ENCODE measurements at places on chromosomes 16 and 17.

- DNase-seq, result no peak
Measured at GRCh38 chr17:19654342-19654886, 5.9 kb downstream of the ALDH3A2 start.

GRCh38 chr17:58268774-58269556 is 11.8 kb downstream of the MPO start:
- no peak for DNase-seq

DNA sequence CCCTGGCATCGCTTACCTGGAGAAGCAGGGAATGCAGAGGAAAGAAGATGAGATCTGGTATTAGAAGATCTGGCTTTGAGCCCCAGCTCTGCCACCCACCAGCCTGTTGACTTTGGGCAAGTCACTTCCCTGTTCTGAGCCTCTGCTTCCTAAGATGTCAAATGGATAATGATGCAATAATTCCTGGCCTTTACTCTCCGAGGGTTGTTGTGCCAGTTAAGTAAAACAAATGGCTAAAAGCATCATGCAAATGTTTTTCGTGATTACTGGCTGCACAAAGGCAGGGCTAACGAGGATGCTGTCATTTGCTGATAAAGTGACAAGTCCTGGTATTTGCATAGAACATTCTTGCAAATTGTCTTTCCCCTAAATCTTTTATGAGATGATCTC is 1.3 kb upstream of the ZNF821 start:
- no peak for DNase-seq

DNA sequence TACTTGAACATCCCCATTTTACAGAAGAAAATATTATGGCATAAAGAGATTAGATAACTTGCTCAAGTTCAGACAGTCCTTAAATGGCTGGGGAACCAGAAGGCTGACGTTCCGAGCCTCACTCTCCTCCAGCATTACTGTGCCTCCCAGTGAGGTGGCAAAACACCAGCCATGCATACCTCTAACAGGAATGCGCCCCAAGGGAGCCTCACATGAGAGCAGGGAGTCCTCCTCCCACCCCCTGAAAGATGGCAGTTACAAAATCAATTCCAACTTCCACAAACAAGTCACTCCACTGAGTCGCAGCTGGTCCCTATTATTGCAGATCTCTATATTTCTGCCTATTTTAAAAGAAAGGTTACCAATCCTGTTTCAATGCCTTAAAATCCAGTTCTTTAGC is 55.5 kb downstream of the ANKFY1 start:
- no peak for DNase-seq

DNA sequence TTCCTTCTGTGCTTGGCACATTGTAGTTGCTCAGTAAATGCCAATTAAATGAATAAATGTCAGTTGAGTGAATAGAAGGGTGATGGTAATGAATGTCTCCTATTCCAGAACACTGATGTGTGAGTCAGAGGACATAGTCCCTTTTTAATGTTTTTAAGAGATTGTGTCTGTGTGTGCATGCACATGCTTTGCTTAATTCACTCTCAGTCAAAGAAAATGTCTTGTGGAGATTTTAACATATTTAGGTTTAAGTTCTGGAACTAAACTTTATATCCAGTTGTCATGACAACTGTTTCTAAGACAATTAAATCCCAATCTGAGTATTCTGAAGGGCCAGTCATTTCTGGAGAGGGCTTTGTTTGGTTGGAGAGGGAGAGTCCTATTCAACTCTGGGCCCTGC is 255.3 kb upstream of the CDH11 start:
- no peak for DNase-seq

GRCh38 chr16:25066747-25067631 is 44.6 kb upstream of the LCMT1 start:
- DNase-seq, result peak; percentile 73

GRCh38 chr16:2692948-2693651 is 10.8 kb downstream of the KCTD5 start:
- DNase-seq, result no peak

DNA sequence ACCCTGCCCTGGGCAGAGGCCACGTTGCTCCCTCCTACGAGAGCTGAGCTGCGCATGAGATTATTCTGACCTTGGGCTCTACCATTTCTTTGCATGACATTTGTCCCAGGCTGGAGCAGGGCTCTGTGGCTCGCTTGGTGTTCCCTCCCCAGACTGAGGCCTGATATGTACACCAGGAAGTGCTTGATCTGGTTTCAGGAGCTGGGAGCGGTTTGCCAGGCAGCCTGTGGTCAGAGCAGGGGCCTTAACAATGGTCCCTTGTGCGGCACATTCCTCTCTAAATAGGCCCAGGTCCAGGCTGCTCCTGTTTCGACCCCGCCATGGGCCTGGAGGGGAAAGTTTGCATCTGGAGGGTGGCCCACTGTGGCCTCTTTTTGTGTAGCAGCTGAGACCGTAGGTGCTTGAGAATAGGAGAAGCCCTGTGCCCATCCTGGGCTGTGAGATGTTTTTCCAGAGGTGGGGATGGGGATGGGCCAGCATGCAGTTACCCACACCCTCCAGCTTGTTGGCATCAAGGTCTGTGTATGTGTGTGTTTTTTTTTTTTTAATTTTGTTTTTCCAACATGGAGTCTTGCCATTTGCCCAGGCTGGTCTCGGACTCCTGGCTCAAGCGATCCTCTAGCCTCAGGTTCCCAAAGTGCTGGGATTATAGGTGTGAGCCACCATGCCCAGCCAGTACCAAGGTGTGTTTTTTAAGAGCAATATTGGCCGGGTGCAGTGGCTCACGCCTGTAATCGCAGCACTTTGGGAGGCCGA is 253.9 kb downstream of the SEC14L1 start:
- DNase-seq, result no peak

GRCh38 chr17:6090253-6090652 is 20.1 kb downstream of the WSCD1 start:
- no peak for DNase-seq

DNA sequence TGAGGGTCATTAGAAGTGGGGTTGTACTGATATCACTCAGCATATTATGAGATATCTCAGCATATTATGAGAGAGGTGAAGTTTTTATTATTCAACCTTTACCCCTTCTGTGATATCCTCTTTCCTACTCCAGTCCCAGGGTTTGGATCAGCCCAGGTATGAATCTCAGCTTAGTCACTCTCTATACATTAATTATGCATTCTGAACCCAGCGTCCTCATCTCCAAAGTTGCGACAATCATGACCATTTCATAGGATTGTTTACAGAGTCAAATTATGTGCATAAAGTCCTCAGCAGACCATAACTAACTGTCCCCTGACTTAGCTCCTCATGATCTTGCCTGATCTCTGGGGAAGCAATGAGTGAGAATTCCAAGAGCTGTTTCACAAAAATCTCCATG is 20.5 kb upstream of the BLMH start:
- DNase-seq, result no peak

GRCh38 chr16:6362321-6362720 is 970.3 kb upstream of the RBFOX1 start:
- no peak for DNase-seq

GRCh38 chr17:50148226-50149090 is 2.0 kb downstream of the PPP1R9B start:
- DNase-seq, result peak; percentile 38

DNA sequence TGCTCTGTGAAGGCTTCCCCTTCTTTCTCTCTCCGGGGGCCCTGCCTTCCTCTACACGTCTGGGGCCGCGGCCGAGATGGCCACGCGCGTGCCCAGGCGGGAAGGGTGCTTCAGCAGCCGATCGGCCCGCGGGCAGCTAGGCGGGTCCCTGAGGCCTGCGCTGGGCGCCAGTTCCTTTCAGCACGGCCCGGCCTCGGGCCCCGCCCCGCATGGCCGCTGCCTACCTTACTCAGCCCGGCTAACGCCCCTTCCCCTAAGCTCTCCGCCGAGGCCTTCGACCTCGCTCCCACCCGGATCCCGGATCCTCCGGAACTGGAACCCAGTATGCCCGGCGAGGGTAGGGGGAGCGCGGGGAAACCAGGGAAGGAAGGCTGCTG is 335 bp downstream of the TMEM11 start:
- no peak for DNase-seq

DNA sequence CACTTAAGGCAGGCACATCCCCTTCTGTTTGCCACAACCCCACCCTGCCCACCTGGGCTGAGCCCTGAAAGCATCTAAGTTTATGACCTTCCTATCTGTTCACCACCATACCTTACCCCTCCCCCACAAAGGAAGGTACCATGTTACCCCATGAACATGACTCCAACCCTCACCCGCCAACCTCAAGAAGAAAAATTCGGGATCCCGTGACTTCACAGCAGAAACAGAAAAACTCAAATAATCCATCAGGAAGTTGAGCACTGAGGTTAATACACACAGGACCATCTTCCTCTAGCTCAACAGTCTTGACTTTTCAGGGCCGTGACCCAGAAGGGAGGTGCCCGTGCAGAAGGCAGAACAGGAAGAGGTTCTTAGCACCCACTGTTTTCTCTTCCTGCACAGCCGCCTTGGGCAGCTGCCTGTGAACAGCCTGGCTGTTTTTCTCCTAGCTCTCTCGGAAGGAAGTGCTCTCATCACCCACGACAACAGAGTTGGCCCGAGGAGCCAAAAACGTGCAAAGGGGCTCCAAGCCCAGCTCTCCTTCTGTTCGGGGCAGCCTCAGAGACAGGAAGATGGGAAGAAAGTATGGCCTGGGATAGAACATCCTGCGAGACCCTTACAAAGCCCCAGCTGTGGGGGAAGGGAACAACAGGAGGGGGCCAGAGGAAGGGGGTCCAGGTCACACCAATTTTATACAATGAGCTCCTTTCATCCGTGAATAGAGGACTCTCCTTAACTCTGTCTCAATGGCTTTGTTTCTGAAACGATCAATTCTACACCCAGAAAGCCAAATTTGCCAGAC is 101.1 kb downstream of the XYLT1 start:
- DNase-seq, result no peak

- DNase-seq, result peak; percentile 23
Measured at GRCh38 chr17:18981642-18982424, 22.7 kb downstream of the FAM83G start.

DNA sequence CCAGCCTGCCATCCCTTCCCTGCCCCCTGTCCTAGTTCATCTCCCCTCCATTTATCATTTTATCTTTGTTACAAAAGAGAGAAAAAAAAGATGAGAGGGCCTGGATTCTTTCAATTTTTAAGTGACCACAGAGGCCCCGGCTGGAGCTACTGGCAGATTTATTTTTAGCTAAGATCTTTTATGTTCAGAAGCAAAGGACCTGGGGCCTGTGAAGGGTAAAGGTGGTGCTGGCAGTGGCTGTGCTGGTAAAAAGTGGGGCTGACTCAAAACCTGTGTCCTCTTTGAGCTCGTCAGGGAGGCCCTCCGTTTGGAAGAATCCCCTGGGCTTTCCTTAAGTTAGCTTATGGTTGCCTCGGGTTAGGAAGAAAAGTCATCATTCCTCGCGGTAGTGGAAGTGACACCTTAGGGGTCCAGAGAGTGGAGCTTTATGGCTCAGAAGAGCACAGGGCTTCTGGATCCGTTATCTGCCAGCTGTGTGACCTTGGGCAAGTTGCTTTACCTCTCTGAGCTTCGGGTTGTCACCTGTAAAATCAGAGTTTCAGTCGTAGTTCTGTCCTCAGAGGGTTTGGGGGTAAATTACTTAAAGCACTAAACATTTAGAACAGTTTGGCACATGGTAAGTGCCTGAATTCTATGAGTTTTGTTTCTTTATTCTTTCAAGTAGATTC is 923.8 kb upstream of the EEF2KMT start:
- DNase-seq, result no peak

- no peak for DNase-seq
Measured at GRCh38 chr17:35891269-35891668, 11.1 kb upstream of the CCL5 start.

GRCh38 chr17:78317794-78318400 is 42.0 kb downstream of the SOCS3 start:
- DNase-seq, result no peak

DNA sequence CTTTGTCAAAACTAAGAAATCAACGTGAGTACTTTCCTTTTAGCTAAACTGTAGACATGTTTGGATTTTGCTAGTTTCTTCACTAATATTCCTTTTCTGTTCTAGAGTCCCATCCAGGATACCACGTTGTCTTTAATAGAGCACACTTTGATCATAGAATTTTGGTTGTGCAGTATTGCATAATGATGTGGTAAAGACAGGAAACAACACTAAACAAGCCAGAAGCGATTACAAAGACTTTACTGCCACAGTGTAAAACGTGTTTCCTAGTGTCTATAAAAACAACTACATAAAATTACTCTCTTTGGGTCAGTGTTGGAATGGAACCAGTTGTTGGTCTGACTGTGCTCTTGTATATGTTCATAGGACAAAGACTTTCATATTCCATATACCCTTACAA is 19.3 kb downstream of the SHISA9 start:
- DNase-seq, result no peak

- DNase-seq, result no peak
Measured at GRCh38 chr17:68306819-68307218, 15.5 kb downstream of the ARSG start.

DNA sequence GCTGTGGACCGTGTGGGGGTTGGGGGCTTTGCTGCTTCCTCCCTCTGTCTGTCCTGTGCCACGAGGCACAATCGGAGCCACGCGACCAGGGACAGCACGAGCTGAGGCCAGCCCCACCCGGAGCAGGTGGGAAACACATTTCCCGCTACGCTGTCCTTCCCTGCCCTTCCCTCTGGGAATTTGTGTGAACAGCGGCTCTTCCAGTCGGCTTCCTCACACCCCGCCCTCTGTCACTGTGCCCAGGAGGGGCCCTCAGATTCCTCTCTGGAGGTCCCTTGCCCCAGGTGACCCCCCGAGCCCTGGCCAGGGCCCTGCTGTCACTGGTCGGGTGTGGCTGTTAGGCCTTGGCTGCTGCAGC is 19.6 kb downstream of the SPIRE2 start:
- no peak for DNase-seq

DNA sequence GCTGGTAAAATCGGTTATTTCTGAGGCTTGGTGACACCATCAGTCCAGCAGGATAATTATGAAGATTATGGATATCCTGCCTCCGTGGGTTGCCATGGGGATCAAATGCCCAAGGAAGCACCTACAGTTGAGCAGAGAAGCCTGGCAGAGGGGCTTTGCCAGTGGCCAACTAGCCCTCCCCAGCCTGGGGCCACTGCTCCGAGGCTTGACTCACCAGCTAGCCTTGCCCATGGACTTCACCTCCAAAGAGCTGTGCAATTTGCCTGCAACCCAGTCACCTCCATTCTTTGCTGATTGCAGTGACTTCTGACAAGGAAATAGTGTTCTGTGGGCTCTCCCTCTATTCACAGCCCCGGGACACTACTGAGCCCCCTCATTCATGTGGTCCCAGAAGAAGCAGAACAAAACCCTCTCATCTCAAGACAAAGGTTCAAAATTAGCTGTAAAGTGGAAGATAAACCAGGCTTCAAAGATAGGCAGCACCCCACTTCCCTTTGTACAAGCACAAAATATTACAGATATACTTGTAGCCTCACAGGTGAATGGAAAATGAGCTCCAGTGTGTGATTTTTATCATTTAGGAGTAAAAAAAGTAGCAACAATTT is 1.6 kb downstream of the PECAM1 start:
- DNase-seq, result peak; percentile 61

GRCh38 chr16:10541366-10541765 is 39.0 kb downstream of the EMP2 start:
- no peak for DNase-seq

- DNase-seq, result no peak
Measured at GRCh38 chr17:30376621-30377452, 1.9 kb upstream of the CPD start.
